ENCODE measurements at places on chromosomes 13 and 19.
A peak's percentile ranks its signal among the peaks of the same experiment; 100 is the strongest.

DNA sequence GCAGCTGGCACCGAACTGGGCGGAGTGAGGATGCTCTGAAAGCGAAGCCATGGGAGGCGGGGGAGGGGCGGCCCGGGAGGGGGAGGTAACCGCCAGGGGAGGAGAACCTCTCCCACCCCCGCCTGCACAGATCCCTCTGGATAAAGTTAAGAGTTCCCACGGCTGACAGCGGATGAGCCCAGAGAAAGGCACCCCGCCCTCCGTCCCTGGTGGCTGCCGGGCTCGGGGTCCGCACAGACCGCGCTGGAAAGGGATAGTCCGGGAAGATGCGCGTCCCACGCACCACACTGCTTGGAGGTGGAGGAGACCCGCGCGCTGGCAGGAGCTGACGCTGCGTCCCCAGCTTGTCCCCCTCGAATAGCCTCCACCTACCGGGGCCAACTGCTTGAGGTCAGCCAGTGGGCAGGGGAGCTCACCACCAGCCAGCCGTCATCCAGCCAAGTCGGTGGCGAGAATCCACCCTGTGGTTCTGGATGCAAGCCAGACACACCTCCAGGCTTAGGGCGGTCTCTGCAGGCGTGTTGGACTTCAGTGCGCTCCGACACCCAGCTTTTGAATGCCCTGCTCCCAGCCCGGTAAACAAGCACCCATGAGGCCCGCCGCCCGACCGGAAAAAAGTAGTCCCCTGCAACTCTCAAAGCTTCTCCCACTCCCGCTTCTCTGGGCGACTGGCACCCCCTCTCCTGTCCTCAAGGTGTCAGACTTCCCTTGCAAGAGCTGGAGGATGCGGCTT lies at the start of gene TRPC4:
TRPC4 (minus strand) TSS at position 17 of the 733 bp plus-strand sequence. CDS start 86,439 bp downstream, outside the sequence.
- DNase-seq = peak; percentile 81

- no peak for DNase-seq
These were observed 105.0 kb downstream of the IER2 start for GRCh38 chr19:13255041-13255718.

- DNase-seq = no peak
These were observed 8.1 kb upstream of the ZNF579 start for GRCh38 chr19:55588738-55589137.

GRCh38 chr19:51726049-51726448 lies 2.3 kb upstream of the HAS1 start:
- no peak for DNase-seq

DNA sequence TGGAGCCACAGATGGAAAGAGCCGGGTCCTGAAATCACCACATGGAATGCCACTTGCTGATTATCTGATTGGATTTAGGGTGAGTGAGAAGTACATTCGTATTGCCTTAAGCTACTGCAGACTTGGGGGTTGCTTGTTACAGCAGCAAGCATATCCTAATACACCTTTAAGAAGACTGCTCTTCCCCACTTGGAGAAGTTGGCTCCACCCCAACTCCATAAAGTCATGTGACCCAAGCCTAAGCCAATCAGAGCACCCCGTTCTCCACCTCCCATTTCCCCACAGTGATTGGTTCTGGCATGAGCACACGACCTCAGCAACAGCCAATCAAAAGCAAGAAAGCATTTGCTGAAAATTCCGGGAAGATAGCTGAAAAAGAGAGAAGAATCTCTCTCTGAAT lies 23.1 kb downstream of the CACNA1A start:
- DNase-seq = no peak

- DNase-seq = no peak
These were observed 566 bp downstream of the HMG20B start for GRCh38 chr19:3573162-3573857.

DNA sequence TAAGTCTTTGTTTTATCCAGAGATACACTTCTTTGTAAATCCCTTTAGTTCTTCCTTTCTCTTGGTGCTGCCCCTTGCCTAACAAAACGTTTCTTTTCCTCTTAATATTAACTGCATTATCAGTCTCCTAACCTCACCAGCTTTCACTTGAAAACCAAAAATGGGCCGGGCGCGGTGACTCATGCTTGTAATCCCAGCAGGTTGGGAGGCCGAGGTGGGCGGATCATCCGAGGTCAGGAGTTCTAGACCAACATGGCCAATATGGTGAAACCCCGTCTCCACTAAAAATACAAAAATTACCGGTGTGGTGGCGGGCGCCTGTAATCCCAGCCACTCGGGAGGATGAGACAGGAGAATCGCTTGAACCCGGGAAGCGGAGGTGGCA lies 329.8 kb upstream of the MIR17HG start:
- no peak for DNase-seq

DNA sequence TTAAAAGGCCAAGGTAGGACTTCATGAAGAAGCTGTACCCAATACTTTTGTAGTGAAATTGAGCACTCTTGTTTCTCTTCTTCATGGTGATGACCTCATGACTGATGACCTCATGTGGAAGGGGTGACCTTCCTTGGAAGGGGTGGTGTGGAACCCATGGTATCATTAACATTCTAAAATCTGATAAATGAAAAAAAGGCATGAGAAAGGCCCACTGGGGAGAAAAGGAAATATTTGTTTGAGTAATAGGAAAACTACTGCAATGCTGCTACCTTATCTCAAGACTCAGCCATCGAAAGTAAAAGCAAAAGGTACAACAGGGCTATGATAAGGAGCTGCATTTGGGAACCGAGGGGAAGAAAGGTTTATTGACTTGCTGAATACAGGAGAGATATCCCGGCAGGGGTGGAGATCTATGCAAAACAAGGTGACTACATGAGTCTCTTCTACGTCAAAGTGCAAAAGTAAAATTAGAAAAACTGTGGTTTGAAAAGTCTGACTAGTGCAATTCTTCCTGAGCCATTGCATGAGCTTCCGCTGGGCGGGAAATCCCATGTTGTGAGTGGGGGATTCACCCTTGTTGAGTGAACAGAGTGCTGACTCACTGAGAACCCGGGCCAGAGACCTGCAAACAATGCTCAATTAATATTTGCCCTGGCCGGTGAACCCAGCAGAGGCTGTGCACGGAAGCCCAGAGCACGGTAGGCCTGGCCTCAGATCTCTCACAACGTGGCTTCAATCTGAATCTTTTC lies 138.9 kb upstream of the RFC3 start:
- peak; percentile 52 for DNase-seq

DNA sequence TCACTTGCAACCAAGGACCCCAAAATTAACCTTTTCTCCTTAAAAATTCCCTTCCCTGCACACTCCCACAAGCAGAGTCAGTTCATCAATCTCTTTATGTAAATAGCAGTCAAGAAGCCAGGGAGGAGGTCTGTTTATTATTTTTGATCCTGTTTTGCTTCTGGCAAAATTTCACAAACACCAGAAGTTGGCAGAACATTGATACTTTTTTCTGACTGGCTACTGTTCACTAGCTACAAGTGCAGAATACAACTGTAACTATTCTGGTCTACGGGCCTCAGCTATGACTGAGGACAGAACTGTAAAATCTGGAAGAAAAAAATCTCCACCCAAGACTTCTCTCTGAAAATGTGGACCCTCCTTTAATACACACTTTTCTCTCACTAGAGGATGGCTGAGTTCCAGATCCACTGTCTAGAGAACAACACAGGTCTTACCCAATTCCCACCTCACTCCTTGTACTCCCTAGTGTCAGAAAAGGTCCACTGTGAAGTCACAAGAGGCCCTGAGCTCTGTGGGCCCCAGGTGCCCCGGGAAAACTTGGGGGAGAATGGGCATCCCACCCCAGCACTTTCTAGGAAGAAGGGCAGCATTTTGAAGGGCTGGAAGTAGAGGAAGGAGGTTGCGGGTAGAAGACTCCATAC lies 14.5 kb downstream of the STARD13 start:
- no peak for DNase-seq

GRCh38 chr13:79915114-79915811 lies 425.7 kb downstream of the SPRY2 start:
- DNase-seq = no peak

DNA sequence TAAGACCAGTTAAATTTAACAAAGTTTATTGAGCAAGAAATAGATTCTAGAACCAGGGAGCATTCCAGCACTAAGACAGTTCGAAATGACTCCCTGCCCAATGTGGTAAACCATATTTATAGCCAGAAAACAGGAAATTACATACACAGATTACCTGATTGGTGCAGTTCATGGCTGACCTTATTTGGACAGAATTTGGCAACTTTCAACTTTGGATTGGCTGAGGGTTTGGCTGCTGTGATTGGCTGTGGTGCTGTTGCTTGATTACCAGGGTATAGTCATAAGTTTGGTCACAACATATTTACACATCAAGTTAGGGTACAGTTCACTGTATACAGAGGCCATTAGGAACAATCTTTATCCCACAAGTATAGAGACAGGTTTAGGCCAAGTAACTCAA lies 984.8 kb upstream of the MIR17HG start:
- no peak for DNase-seq

GRCh38 chr13:50320271-50320862 lies 305.1 kb downstream of the KCNRG start:
- peak; percentile 65 for DNase-seq

DNA sequence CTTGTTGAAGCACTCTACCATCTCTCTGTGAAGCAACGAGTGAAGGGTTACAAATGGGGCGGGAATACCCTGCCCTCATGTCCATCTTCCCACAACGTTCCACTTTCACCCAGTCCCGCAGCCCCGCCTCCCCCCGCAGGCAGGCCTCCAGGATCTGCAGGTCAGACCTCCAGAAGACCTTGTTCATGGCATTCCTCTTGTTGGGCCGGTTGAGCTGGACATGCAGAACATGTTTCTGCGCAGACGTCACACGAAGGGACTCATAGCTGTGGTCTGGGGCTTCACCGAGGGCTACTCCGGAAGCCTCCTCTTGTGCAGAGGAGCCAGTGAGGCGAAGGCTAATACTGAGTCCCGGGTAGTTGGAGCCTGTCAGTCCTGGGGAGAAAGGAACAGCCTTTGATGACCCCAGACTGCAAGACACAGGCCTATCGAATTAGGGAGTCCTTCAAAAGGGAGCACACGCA lies 420 bp downstream of the ECH1 start:
- peak; percentile 50 for DNase-seq

GRCh38 chr19:16649734-16650133 lies 10.2 kb downstream of the SMIM7 start:
- no peak for DNase-seq

DNA sequence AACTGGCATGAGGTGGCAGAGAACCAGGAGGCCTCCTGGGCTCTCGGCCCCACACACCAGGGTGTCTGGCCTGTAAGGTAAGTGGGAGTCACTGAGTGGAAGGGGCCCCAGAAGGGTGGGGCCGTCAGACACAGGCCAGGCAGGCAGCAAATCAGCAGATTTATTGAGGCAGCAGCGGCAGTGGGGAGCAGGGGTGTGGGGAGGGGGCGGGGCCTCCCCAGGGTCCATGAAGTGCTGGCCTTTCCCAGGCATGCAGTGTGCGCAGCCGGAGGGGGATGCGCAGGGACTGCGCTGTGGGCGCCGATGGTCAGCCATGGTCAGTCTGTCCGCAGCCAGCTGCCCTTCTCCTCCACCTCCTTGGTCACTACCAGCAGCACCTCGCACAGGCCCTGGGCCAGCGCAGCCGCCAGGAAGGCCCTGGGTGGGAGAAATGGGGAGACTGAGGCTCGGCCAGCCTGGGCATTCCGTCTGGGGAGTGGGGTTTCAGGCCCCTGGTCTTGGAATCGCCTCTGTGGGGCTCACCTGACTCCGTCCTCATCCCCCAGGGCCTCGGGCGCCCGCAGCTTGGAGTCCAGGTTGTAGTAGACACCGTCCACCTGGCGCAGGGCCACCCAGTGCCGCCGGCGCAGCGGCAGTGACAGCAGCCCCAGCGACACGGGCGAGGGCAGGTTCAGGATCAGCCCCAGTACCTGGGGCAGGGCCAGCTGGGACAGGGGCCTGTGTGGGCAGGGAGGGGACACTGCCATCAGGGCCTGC lies 5.0 kb downstream of the JOSD2 start:
- DNase-seq = no peak

DNA sequence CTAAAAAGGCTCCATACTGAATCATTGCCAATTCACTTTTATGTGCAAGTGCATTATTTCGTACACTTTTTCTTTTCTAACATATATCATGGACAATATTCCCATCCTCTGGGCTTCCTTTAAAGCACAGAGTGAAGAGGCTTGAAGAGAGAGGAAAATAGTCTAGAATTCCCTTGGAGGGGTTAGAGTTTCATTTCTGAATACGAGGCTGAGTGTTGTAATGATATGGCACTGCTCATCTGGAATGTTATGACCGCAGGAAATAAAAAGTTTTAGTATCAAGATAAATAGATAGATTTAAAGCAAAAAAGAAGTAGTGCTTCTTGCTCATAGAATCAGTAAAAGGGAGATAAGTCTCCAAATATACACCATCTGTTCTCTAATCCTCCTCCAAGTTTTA lies 412.3 kb upstream of the SLITRK1 start:
- no peak for DNase-seq

- DNase-seq = peak; percentile 22
These were observed 8.7 kb upstream of the ATP12A start for GRCh38 chr13:24671386-24672113.

GRCh38 chr19:49954092-49954829 lies 6.7 kb downstream of the SIGLEC11 start:
- DNase-seq = no peak

DNA sequence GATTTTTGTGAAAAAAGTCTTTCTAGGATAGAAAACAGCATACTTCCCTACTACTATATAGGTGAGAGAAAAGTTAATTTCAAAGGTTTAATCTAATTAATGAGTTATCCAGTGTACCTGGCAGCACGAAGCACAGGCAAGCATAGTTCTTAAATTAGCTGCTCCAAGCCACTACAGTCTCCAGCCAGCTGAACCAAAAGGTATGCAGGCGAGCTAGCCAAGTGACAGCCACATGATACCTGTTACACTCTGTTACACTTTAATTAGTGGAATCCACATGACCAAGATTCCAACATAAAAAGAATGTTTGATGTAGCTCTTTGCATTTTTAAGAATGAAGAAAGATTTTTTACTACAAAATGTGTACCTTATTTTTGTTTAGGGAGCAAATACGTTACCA lies 15.5 kb downstream of the SLC25A30 start:
- DNase-seq = no peak

- DNase-seq = no peak
These were observed 141.9 kb downstream of the SUCLA2 start for GRCh38 chr13:47859165-47859564.

DNA sequence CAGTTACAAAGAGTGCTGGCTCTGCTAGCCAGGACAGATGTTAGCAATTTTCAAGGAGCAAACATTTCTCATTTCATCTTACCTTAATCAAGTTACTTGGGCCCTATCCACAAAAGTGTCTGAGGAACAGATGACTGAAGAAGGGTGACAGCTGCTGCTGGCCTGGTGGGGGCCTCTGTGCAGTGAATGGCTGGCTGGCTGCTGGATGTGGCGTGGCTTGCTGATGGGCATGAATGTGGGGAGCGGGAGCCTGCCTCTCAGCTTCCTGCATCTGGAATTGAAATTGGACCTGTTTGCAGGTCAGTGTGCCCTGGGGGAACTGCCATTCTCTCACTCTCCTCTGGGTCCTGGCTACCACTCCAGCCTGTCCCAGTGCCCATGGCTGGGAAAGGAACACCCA lies 94.7 kb downstream of the RGCC start:
- no peak for DNase-seq
